Stimulated activated CD8-positive, alpha-beta memory T cell treated with anti-CD3 and anti-CD28 coated beads, Interleukin-4, amount 100 ng/mL, for 1 hour (primary cell): ENCODE measurements at places on chromosomes 1 and 21.
A peak's percentile ranks its signal among the peaks of the same experiment; 100 is the strongest.

- DNase-seq: no peak
These were observed 10.1 kb downstream of the ADPRS start for GRCh38 chr1:36098650-36099365.

DNA sequence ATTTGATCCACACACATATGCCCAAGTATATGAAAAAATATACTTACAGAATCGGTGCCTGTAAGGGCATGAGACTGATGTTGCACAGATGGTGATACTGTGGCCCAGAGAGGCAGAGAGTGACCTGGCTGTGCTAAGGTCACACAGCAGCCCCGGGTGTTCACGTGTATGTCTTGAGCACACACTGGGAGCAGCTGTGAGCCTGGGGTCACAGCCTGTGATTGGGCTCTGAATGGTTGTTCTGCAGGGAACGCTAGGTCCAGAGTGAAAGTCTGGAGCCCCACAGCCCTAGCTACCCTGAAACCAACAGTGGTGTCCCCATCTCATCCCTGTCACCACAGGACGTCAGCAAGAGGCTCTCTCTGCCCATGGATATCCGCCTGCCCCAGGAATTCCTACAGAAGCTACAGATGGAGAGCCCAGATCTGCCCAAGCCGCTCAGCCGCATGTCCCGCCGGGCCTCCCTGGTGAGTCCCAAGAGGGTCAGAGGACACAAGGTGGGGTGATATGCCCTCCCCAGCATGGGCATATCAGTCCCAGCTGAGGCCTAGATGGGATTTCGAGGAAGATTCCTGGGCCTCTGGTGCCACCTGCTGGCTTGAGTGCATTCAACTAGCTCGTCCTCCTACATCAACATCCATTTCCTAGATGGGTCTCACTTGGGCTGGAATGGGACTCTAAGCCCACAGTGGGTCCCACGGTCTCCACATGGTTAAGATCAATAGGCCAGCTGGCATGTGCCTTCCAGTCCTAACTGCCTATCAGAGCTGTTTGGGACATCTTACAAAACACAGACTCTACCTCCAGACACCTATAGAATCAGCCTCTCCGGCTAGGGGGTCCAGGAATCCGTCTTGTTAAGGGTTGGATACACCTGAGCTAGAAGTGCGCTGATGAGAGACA is 19.7 kb downstream of the CDK18 start:
- peak; percentile 35 for DNase-seq

GRCh38 chr1:26317612-26318337 is at the start of gene CD52:
Gene CD52 (plus strand): TSS chr1:26317958. CDS start chr1:26318018, 60 bp downstream.
- DNase-seq: peak; percentile 36

- no peak for DNase-seq
These were observed 1166.7 kb downstream of the NCAM2 start for GRCh38 chr21:22164912-22165311.

DNA sequence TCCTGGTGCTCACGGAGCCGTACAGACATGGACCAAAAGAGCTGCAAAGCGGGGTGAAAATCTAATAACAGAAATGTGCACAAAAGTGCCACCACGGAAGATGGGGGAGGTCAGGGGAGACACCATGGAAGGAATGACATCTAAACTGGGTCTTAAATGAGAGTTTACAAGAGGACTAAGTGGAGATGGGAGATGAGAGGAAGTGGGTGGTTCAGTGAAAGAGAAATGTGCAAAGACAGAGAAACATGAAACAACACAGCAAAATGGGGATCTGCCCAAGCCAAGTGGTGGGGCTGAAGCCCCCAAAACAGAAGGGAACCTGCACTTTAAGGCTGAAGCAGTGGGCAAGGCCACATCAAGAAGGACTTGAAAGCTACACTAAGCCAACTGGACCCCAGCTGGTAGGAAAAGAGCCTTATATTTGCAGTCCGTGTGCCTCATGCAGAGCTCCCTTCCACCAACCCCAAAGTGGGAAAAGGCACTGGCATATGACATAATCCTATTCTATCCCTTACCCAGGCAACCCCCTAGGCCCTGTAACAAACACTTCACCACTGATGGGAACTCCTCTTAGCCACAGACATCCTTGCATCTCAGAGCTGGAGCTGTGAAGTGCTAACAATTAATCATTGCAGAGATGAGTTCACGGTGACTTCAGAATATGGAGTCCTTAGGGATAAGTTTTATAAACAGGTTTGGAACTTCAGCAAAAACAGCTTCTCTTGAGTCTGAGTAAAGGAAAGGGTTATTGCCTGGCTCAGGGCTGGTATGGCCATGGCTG is 198.6 kb upstream of the EDN2 start:
- DNase-seq: no peak
